ENCODE measurements at places on chromosomes 6 and 20. TPM values are rescaled to one million over a fixed set of nuclear protein-coding genes. Genes with fewer than 3 reads are reported as not detected.

DNA sequence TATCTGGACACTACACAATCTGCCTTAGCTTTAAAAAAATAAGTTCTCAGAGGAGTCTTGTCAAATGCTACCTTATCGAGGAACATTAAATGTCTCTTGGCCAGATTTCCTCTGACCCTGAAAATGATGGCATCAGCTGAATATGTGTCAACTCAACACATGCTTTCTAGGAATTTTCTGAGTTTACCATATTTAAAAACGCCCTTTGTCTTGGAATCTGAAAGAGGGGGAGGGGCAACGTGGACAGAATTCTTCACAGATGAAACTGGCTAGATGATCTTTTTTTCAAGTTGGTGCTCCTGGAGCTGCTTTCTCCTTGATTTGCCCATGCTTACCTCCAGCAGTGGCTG is 5.1 kb downstream of the SOX4 start:
- no peak for DNase-seq

GRCh38 chr20:40892642-40893041 is 136.0 kb upstream of the TOP1 start:
- no peak for DNase-seq

GRCh38 chr6:169618526-169619490 is 83.0 kb downstream of the WDR27 start:
- no peak for DNase-seq

DNA sequence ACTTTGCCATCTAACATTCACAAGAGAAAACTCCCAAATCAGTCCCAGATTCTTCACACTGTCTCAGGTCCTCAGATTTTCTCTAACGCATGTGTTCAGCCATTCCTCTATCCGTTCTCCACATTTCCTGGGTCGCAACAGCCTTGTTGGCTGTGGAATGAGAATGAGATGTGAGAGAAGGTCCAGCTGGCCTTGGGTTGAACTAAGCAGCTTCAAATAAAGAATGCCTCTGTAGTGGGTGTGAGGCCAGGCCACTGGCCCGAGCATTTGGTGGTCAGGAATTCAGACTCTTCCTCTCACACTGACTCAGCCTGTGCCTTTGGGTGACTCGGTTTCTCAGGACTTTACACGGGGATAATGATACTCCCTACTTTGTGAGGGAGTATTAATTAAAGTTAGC is 73.8 kb upstream of the CCN6 start:
- no peak for DNase-seq

Gene OPRM1
- not detected for total RNA-seq

Gene AKAP7
- total RNA-seq, result 56.3 TPM

Gene VGLL2
- not detected for total RNA-seq

- no peak for DNase-seq
These were observed 166.2 kb downstream of the EPM2A start for GRCh38 chr6:145569140-145569539.

Gene VWA7
- total RNA-seq, result 18.5 TPM

- no peak for DNase-seq
These were observed 712.4 kb downstream of the EPHA7 start for GRCh38 chr6:92706976-92707375.

Gene FAM184A
- 1.0 TPM for total RNA-seq

- no peak for DNase-seq
These were observed 12.7 kb downstream of the IL17F start for GRCh38 chr6:52231406-52232127.

DNA sequence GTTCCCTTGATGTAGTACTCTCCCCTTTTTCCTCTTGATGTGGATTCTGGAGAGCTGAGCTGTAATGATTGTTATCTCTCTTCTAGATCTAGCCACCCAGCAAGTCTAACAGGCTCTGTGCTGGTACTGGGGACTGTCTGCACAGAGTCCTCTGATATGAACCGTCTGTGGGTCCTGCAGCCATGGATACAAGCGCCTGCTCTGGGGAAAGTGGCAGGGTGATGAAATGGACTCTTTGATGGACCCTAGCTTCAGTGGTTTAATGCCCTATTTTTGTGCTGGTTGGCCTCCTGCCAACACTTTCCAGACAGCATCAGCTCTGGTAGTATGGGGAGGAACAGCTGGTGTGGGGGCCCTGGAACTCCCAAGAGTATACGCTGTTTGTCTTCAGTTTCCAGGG is 216.3 kb downstream of the ADGRG6 start:
- DNase-seq, result no peak

Gene CASS4
- 2.0 TPM for total RNA-seq

DNA sequence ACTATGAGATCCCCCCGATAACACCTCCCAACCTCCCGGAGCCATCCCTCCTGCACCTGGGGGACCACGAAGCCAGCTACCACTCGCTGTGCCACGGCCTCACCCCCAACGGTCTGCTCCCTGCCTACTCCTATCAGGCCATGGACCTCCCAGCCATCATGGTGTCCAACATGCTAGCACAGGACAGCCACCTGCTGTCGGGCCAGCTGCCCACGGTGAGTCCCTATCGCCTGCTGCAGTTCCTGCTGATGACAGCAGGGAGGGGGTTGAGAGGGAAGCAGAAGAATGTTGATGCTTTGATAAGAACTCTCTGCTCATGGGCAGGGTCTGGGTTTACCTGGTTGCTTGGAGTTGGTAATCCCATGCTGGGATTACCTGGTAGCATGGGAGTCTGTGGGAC is 91.9 kb downstream of the TOX2 start:
- no peak for DNase-seq

GRCh38 chr6:82980086-82980485 is 85.6 kb downstream of the UBE3D start:
- no peak for DNase-seq

DNA sequence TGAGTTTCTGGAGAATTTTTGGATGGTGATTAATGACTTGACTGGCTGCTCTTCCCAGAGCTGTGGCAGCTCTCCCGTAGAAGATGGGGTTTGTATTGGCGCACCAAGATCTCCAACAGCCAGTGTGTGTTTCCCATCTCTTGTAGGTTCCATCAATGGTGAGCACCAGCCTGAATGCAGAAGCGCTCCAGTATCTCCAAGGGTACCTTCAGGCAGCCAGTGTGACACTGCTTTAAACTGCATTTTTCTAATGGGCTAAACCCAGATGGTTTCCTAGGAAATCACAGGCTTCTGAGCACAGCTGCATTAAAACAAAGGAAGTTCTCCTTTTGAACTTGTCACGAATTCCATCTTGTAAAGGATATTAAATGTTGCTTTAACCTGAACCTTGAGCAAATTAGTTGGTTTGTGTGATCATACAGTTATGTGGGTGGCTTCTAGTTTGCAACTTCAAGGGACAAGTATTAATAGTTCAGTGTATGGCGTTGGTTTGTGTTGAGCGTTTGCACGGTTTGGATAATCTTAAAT is 50.2 kb downstream of the CSE1L start:
- no peak for DNase-seq

Measured in mucosa of gallbladder (tissue), 1 donor.